Mesendoderm (in vitro differentiated cells): ENCODE measurements at places on chromosomes 5 and 9.

DNA sequence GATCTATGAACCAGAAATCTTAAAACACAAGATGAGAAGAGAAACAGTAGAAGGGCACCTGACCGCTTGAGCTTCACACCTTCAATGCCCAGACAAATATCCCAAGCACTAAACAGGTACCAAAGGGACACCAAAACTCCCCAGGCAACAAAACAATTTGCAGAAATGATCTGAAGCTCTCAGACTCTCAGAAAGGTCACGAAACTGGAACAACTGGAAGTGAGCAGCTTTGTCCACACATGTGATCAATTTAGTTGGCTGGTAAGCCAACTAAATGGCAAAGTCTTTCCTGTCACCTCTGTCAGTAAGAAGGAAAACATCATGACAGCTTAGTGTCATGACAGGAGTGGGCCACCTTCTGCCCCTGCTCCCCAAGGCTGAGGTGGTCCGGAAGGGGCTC, 4.1 kb downstream of the IPPK start:
- no peak for DNase-seq

DNA sequence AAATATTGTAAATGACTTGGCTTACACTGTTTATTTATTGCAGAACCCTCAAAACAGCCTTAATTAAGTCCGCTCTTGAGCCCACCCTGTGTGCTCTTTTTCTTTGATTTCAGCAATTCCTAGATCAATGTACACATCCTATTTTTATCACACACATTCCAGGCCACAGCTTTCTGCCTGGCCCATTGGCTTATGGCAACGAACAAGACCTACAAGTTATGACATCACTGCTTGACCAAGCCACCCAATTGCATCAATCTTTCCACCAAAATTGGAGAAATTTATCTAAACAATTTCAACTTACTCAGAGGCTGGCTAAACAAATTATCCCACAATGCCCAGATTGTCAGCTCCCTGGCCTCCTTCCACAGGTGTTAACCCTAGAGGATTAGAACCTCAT, 158.4 kb downstream of the CPLANE1 start:
- DNase-seq: no peak

DNA sequence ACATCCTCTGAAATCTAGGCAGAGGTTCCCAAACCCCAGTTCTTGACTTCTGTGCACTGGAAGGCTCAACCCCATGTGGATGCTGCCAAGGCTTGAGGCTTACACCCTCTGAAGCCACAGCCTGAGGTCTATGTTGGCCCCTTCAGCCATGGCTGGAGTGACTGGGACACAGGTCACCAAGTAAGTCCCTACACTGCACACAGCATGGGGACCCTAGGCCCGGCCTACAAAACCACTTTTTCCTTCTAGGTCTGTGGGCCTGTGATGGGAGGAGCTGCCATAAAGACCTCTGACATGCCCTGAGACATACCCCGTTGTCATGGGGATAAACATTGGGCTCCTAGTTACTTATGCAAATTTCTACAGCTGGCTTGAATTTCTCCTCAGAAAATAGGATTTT, 418.8 kb upstream of the CCNH start:
- peak; percentile 2 for DNase-seq

GRCh38 chr9:90848866-90849265, 47.2 kb downstream of the SYK start:
- no peak for DNase-seq

- DNase-seq: no peak
Observed at GRCh38 chr5:141135718-141136266, 786 bp downstream of the PCDHB5 start.

DNA sequence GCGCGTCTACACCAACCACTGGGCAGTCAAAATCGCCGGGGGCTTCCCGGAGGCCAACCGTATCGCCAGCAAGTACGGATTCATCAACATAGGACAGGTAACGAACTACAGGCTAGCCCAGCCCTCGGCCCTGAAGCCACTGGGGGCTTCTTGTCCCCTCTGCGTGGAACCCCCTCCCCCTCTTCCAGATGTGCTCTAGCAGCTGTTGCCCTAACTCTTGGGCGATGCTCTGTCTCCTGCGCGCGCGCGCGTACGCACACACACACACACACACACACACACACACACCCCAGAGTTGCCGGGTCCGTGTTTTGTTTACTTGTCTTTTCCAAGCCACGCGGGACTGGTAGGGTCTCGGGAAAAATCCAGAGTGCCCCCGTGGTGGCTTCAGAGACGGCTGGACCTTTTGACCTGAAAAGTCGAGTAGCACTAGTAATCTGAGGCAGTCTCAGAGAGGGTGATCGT, 836 bp downstream of the PCSK5 start:
- DNase-seq: no peak

DNA sequence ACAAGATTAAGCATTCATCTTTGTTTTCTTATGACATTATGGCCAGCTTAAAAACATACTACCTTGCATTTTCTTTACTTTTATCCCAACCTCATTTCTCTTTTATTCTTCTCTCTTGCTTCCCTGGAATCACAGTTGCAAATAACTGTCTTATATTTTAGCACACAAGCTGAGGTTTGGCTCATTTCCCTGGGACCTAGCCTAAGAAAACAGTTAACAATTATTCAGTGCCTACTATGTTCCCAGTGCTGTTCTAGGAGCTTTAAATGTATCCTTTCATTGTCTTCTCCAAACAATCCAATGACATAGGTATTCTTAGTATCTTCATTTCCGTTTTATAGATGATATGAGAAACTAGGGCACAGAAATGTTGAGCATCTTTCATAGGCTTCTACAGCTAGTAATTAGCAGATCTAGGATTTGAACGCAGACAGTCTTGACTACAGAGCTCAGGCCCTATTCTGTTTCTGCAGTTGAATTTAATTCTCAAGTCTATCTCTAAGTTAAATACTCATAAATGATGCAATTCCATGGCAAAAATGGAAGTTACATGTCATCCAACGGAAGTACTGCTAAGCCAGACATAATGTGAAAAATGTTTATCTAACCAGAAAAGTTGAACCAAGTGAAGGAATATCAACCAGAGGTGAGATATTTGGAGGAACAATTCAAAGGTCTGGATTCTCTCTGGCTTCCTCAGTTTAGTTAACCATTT, 52.3 kb upstream of the MTAP start:
- DNase-seq: no peak

- DNase-seq: no peak
Observed at GRCh38 chr5:148620696-148621095, 33.6 kb downstream of the HTR4 start.

- peak; percentile 77 for DNase-seq
Observed at GRCh38 chr5:14326035-14326903, 183.1 kb downstream of the TRIO start.
